Fibroblast of the aortic adventitia (primary cell): ENCODE measurements at places on chromosomes 7 and 10.

GRCh38 chr7:36526863-36527548 is 137.3 kb downstream of the ANLN start:
- DNase-seq: peak; percentile 55

GRCh38 chr10:130967784-130968183 is 343.7 kb downstream of the TCERG1L start:
- no peak for DNase-seq

DNA sequence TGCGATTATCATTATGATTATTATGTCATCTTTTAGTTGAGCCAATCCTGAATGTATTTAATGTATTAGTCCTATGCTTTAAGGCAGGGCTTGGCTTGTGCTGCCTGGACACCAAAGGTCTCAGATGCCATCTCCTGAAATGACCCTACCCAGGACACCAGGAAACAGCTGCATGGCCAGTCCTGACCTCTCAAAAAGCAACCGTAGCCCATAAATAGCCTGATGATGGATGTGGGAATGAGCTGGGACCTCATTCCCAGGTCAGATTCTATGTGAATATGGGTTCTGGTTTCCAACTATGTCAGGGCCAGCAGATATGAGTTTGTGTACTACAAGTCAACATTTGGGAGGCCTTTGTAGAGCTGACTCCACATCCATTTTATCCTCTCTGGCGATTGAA is 438.4 kb downstream of the NRG3 start:
- DNase-seq: no peak

DNA sequence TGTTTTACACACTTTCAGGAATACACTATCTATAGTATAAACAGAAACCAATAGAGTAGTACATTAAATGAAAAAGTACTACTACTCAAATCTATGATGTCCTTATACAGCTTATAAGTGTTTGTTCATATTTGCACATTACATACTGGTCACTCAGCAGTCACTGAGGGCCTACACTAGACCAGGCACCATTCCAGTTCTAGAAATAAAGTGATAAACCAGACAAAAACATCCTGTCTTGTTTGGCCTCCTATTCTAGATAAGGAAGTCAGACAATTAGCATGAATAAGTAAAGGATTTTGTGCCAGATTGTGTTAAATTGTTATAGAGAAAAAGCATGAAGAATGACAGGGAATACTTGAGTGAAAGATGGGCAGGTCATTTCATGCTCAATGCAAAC is 219.0 kb downstream of the CRPPA start:
- DNase-seq: peak; percentile 13

DNA sequence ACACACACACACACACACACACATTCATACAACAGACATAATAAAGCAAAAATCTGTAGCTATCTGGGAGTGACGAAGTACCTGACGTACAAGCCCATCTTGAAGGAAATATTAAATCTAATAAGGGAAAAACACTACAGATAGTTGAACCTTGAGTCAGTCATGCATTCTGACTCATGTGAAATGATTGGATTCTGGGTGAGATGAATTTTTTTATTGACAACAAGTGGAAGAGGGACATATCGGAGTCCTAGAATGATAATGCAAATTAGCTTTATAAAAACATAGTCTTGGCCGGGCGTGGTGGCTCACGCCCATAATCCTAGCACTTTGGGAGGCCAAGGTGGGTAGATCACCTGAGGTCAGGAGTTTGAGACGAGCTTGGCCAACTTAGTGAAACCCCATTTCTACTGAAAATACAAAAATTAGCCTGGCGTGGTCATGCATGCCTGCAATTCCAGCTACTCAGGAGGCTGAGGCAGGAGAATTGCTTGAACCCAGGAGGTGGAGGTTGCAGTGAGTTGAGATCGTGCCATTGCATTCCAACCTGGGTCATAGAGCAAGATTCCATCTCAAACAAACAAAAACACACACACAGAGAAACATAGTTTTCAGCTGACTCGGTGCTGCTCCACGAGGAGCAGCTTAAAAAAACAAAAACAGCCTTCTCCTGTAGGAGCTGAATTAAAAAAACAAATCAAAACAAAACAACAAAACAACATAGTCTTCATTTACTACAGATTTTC is 154.4 kb upstream of the MKLN1 start:
- no peak for DNase-seq
